ENCODE measurements at places on chromosomes 6 and 20.

- no peak for DNase-seq
Observed at GRCh38 chr6:119346450-119346849, 3.1 kb downstream of the MAN1A1 start.

DNA sequence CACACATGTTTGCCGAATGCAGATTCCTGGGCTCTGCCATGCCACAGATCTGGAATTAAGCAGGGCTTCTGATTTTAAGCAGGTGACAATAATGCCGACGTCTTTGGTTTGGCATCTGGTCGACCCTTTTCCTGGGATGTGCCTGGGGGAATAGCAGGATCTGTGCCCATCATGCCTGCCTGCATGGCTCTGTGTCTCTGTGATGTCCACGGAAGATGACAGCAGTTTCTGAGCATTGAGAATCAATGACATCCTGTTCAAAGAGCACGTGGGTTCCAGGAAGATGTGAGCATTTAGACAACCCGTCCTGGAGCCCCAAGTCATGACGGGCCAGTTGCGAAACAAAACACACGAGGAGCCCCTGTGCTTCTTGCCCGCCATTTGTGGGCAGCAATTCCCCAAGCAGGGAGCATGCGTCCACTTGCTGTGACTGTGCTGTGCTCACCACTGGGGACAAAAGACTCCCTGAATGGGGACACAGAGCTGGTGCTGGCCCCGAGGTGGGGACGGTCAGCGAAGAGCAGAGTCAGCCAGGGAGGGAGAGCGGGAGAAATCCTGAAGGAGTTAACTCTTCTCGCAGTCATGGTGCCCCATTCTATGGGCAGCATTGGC lies 110.1 kb downstream of the ERMARD start:
- DNase-seq: peak; percentile 77

DNA sequence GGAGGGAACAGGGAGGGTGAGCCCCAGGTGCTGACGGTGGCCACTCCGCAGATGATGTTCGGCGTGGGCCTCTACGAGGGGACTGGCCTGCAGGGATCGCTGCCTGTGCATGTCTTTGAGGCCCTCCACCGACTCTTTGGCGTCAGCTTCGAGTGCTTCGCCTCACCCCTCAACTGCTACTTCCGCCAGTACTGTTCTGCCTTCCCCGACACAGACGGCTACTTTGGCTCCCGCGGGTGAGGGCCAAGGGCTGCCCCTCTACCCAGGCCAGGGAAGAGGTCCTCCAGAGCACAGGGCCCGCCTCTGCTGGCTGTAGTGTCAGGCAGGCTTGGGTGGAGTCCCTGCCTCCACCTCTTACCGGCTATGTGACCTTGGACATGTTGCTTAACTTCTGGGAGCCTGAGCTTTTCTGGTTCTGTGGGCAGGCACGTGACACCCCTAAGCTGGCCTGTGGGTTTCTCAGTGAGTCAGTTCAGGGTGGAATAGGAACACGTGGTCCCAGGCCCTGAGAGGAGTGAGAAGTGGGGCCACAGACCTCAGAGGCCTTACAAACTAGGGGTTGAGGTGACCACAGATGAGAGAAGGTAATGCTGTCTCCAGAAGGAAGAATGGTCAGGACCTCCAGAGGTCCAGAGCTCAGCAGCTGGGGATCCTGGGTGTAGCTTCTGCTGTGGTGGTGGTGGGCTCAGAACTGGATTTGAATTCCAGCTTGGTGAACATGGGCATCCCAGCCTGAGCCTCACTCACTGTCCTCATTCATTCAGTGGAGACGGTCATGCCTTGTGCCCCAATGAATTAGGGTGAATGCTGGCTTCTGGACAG lies 11.9 kb downstream of the PCIF1 start:
- DNase-seq: no peak

DNA sequence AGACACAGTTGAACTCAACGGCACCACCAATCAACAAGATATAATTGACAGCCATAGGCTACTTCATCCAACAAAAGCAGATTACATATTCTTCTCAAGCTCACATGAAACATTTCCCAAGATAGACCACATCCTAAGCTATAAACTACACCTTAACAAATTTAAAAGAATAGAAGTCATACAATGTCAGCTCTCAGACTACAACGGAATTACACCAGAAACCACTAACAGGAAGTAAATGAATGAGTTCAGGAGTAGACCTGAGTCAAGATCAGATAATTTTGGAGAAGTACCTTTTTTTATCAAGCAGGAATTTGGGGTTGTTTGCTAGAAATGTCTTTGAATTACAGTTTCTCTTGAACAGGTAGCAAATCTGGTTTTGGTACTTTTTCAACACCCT lies 237.8 kb downstream of the TBX18 start:
- DNase-seq: no peak

- DNase-seq: no peak
Observed at GRCh38 chr20:25018841-25019240, 26.3 kb upstream of the APMAP start.

- no peak for DNase-seq
Observed at GRCh38 chr6:33276864-33277662, at the start of gene B3GALT4. Gene B3GALT4 (plus strand): TSS chr6:33277123. CDS start chr6:33277420, 297 bp downstream.

GRCh38 chr6:168440520-168441433 lies at the start of gene SMOC2:
Gene SMOC2 (plus strand): TSS chr6:168441184. CDS start chr6:168441371, 187 bp downstream.
- peak; percentile 83 for DNase-seq

DNA sequence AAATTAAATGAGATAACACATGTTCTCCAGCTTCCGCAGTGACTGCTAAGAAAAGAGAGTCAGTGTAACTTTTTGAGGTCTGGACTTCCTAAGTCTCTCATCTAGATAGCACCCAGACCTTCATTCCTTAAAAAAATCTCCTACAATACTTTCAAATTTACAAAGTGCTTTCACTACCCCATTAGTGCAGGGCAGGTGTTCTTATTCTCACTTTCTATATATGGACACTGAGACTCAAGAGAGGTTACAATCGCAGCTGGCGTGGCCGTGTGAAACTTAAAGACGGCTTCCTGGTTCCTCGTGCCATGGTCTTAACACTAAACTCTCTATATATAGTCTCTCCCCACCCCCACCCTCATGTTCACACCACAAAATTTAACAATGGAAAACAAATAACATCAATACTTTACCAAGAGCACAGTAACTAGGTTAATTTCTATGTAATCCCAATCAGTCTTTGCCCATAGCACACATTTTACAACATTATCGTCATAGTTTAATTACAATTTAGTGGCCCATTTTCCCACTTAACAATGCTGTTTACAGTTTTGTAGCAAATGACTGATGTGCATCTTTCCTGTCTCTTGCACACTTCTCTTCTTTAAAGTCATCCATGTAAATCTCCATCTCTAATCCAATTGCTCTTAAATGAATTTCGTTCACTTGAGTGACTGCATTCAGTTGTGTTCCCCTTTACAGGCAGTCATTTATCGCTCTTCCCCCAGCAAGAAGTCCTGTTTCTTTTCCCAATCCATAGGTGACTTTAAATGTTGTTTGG lies 78.8 kb upstream of the ARID1B start:
- DNase-seq: no peak

GRCh38 chr6:72552938-72553337 lies 68.9 kb upstream of the KCNQ5 start:
- no peak for DNase-seq

GRCh38 chr20:3720626-3721025 lies 8.2 kb upstream of the SIGLEC1 start:
- no peak for DNase-seq

- no peak for DNase-seq
Observed at GRCh38 chr6:120954111-120954510, 380.2 kb downstream of the TBC1D32 start.

- DNase-seq: no peak
Observed at GRCh38 chr20:45176526-45177267, 2.0 kb downstream of the PI3 start.

DNA sequence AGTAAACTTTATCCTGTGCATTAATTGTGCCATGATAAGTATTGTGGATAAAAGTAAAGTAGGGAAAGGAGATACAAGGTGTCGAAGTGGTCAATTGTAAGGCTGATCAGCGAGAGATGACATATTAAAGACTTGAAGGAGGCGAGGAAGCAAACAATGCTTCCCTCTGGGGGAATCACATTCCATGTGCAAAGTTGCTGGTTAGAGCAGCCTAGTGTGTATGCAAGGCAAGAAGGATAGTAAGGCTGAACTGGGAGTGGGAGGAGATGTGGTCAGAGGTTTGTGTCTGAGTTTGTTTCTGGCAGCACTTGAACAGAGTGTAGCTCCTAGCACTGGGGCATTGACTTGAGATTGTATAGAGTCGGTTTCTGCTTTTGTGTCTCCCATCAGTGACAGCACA lies 122.9 kb downstream of the SLC35F1 start:
- no peak for DNase-seq
